ENCODE measurements at places on chromosomes 5 and 9. TPM values are rescaled to one million over a fixed set of nuclear protein-coding genes. Genes with fewer than 3 reads are reported as not detected.

Gene SMIM23
- not detected for total RNA-seq

Gene PLCXD3
- total RNA-seq = 4.7 TPM

Gene ANKRD34B
- not detected for total RNA-seq

Gene IL3
- total RNA-seq = not detected

Gene DMGDH
- 1.6 TPM for total RNA-seq

Gene ANKRA2
- total RNA-seq = 33.1 TPM

Gene DBH
- total RNA-seq = 0.06 TPM

Gene NFIB
- 116 TPM for total RNA-seq

Gene CSNK1A1
- 253 TPM for total RNA-seq

Gene GFRA3
- 2.2 TPM for total RNA-seq

Gene IL13
- not detected for total RNA-seq

Gene BARHL1
- not detected for total RNA-seq

Gene LAMC3
- total RNA-seq = 14.2 TPM

Gene PCDHB4
- total RNA-seq = 5.2 TPM

Gene GLRA1
- total RNA-seq = not detected

Gene PCDHAC2
- 33.4 TPM for total RNA-seq

Gene SPACA9
- total RNA-seq = 10.4 TPM

Gene NRG2
- 14.5 TPM for total RNA-seq

Gene PLEKHG4B
- total RNA-seq = 0.09 TPM
